ENCODE measurements at places on chromosomes 1 and 21.

- DNase-seq = no peak
Observed at GRCh38 chr1:94044891-94045290, 76.1 kb downstream of the ABCA4 start.

GRCh38 chr1:43719063-43719462, 11.7 kb downstream of the ST3GAL3 start:
- no peak for DNase-seq

DNA sequence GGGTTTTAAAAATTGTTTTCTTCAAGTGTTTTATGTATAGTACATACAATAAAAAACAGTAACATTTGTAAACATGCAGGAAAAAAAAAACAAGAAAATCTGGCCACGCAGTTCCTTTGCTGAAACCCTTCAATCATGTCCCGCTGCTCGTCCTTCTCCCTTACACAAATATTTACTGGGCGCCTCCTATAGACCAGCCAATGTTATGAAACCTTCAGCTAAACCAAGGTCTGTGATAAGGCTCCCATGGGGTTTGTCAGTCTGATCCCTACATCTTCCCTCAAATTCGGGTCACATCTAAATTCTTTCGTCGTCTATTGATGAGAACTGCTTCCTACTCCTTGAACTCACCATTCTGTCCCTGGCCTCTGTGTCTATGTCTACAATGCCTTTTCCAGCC, 583.9 kb downstream of the SMYD3 start:
- DNase-seq = no peak

GRCh38 chr1:47590523-47591225, 152.8 kb downstream of the FOXD2 start:
- DNase-seq = no peak

GRCh38 chr1:147579934-147580537, 38.7 kb downstream of the BCL9 start:
- no peak for DNase-seq

- no peak for DNase-seq
Observed at GRCh38 chr1:192158181-192158580, at the start of gene RGS18. Gene RGS18, plus strand, starts transcription at chr1:192158462. Its CDS starts 176 bp downstream, at chr1:192158638.

DNA sequence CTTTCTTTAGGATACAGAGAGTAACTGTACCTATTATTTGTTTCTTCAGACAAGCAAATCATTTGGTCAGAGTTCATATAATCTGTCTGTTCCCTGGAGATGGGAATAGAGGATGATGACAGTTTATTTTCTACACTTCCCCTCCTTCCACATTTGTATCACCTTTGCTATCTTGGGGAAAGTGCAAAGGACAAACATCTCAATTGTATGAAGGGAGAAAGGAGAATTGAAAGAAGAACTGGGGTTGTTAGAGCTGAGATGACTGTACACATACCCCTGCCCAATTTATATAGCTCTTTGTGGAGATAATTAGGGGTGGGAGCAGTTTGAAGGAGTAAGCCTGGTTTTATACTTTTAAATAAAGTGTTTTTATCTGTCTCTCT, 14.0 kb downstream of the POLR3GL start:
- DNase-seq = no peak

- DNase-seq = no peak
Observed at GRCh38 chr1:230072296-230072695, 5.3 kb downstream of the GALNT2 start.

DNA sequence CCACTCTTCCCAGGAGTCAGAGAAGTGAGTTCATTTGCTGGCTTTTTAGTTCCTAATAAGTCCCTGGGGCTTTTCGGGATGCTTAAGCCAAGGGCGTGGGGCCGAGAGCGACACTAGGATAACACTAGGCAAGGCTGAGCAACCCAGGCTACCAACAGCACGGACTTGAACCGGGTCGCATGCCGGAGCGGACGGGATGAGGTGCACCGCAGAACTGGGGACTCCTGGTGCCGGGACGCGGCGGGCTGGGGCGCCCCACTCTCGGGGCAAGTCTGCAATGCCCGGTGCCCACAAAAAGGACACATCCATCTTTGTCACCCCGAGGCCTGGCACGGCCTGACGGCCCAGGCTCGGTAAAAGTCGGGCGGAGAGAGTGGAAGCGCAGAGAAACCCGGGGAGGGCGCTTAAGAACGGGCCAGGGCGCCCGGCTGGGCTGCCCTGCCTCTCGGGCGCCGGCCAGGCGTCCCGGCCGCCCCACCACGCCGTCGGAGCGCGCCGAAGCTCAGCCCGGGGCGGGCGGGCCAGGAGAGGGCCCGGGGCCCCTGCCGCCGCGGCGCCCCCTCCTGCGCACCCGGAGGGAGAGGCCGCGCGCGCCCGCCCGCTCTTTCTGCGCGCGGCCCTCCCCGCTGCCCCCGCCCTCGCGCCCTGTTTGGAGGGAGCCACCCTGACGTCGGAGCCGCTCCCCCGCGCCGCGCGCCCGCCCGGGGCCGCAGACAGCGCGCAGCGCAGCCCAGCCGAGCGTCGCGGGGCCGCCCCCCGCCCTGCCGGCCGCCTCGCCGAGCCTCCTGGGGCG, at the start of gene NBL1:
Gene NBL1 (plus strand): TSS at position 710 of the 793 bp plus-strand sequence. CDS start 10,720 bp downstream, outside the sequence.
- no peak for DNase-seq

- DNase-seq = no peak
Observed at GRCh38 chr1:102967786-102968185, 140.5 kb downstream of the COL11A1 start.
